OCI-M1 (cell line): ENCODE measurements at places on chromosomes 3 and 15.

DNA sequence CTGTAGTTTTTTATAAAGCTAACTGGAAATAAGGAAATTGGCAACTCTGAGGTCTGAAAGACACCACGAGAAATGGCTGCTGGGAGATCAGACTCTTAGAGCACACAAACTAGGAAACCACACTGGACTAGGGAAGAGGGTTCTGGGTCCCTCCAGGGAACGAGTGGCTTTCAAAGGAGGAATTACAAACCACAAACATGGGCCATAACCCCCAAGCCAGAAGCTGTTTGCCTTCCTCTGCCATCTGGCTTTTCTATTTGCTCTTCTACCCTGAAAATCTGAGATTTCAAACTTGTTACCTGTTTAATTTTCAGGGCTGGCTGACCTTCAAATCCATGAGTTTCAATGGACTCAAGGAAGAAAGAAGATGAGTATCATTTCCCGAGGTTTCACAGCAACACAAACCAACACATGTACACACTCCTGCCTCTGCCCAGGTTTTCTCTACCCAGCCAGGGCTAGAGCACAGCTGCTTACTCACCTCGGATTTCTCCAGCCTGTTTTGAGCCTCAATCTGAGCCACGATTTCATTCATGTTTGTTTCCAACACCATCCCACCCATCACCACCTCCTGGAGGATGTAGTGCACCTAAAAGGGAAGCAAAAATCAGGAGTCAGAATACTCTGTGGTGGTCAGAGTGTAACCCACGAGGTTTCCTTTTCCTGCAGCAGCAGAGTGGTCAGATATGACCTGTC lies 22.6 kb upstream of the ANPEP start:
- DNase-seq: no peak

DNA sequence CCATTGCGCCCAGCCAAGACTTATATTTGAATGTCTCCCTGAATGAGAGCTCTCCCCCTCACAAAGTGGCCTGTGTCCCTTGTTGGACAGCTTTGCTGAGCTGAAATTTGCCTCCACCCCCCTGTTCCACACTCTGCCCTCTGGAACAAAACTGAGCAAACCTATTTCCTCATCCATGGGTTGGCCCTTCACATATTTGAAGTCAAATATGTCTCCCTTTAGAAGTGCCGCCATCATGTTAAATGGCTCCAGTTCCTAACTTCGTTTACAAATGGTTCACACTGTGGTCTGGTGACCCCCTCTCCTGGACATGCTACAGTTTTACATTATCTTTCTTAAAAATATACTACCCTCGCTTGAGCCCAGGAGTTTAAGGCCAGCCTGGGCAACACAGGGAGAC lies 4.6 kb downstream of the PLIN1 start:
- DNase-seq: no peak

GRCh38 chr3:108037770-108038169 lies 53.1 kb downstream of the CD47 start:
- DNase-seq: no peak

DNA sequence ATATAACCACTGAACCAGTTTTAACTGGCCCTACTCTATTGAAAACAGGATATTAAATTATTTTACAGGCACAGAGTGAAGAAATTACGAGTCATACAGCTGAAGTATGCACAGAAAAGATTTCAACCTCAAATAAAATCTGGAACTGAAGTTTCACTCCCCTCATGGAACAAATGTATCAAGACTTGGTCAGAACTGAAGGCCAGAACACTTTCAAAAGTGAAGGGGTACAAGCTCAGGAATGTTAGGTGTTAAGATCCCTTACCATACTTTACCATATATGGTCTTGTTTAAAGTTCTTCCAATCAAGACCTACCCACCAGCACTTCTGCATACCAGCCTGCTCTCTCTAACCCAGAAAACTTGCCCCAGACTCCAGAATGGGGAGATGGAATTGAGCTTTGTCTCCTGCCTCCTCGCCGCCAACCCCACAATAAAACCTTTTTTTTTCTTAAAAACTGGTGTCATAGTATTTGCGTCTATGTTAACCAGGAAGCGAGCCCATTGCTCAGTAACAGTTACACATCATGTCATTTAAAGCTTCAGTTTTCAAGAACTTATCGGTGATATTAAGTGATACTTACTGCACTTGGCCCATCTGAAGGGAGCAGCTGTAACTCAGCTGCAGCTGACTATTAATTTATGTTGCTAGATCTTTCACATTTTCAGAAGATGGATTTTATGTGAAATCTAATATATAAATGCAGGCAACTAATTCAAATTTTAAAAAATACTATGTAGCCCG lies 59.9 kb downstream of the OXSM start:
- DNase-seq: no peak

- DNase-seq: no peak
These were observed 85.7 kb downstream of the ST6GAL1 start for GRCh38 chr3:187015903-187016638.

- DNase-seq: peak; percentile 29
These were observed 453 bp downstream of the ZDHHC23 start for GRCh38 chr3:113948015-113948917.

- DNase-seq: peak; percentile 11
These were observed 33.9 kb downstream of the KBTBD8 start for GRCh38 chr3:67031986-67032385.

- DNase-seq: no peak
These were observed 30.2 kb upstream of the LCTL start for GRCh38 chr15:66595931-66596545.

DNA sequence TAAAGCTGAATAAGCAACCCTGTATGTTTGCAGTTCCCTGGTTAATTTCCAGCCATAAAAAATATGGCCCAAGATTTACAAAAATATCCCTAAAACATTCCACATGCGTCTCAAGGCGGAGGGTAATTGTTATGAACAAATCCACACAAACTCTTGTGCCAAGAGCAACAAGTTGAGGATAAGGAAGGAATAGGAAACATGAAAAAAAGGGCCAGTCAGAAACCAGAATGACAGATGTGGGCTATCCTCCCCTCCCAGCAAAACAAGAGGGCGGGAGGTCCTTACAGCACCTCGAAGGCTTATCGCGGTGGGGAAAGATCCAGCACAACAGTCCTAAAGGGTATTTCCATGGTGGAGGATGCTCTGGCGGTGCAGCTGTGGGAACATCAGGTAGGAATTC lies 155.6 kb upstream of the HES1 start:
- DNase-seq: no peak

DNA sequence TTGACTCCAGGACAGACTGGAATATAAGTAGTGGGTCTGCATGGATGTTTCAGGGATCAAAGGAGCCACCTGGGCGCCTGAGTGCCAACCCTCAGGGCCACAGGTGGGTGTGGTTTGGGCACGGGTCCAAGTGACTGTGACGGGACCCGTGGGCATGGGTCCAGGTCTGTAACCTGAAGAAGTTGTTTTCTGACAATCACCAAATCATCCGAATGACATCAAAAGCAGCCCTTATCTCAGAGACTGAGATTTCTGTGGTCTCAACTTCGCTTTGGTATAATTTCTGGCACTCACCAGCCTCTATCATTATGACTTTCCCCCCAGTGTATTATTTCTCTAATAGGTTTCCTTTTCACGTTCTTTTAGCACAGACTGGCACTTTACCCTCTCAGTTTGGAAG lies 24.4 kb downstream of the RLBP1 start:
- DNase-seq: no peak

DNA sequence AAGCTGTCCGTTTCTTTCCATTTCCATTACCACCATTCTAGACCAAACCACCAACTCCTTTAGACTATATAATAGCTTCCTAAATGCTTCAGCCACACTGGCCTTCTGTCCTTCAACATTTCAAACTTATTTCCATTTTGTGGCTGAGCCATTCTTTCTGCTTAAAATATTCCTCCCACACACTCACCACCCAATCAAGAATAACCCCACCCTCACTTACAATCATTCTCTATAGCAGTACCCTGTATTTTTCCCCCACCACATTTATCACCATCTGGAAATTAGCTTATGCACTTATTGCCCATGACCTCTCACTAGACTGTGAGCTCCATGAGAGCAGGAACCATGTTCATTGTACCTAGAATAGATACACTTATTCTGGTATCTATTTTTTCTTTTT lies 6.6 kb downstream of the KATNBL1 start:
- DNase-seq: no peak

DNA sequence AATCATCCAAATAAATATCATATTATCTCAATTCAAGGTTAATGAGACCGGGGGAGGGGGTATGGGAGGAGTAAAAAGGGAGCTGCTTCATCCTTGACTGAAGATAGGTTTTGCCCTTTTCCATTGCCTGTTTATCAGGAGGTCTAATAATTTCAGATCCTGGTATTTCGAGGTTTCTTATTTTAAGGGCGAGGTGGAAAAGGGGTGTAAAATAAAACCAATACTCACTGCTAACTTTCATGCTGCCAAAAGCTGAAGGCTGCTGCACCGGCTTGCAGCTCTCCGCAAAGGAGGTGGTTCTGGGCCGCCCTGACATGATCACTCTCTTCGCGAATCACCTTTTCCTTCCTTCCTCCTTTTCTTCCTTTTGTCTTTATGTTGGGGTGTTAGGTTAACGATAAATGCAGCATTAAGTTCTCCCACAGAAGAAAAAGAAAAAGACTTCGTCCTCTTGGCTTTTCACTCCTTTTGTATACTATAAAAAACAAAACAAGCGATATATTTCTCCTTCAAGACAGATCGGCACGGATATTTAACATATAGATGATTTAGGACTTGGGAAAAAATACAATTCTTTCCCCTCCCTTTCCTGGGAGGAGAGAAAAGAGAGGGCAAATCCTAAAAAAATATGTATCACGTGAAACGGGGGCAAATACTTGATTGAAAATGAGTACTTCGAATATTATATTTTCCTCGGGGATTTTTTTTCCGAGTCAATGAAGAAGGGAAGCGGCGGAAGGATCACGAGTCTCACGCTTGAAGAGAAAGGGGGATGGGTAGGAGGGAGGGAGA lies 932 bp downstream of the GSK3B start:
- peak; percentile 60 for DNase-seq

DNA sequence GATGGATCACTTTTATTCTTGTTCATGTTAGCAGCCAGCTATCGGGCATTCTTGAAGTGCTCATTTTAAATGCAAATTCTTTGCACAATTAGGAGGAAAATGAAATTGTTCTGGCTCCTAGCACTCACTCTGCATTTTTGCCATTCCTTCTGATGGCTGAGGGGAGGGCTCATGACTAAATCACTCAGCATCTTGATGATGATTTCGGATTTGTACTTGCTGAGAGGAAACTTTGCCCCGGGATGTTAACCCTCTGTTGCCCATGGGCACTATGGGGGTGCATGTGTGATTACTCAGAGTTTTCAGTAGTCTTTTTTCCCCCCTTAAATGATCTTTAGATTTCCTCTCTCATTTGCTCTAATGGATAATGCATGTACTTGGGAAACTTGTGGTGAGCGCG lies 299.6 kb upstream of the C2CD4B start:
- DNase-seq: no peak

GRCh38 chr15:72319985-72320671 lies at the start of gene CELF6:
Gene CELF6 (minus strand): TSS chr15:72320157. CDS start chr15:72319874, 283 bp downstream.
- peak; percentile 93 for DNase-seq

DNA sequence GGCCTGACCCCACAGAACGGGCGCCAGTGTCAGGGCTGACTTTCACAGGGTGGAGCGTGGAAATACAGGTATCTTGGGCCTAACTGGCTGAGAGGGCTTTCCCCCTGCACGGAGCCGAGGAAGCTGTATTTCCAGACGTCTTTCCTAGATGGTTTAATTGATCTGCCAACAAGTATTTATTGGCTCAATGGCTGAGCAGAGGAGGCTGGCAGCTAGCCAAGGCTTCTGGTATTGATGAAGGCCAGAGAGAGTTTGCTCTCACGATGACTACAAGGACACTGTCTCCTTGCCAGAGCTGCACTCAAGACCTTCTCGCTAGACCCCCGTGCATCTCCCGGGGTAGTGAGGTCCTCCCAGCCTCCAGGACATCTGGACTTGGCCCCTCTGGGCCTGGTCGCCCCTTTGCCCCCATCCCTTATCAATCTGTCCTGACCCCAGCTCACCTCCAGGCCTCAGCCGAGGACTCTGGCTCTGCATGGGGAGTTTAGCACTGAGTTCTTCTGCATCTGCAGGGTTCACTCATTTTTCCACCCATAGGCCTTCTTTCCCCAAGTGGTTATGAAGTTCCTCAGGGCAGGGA lies 20.6 kb downstream of the SPSB4 start:
- DNase-seq: no peak

DNA sequence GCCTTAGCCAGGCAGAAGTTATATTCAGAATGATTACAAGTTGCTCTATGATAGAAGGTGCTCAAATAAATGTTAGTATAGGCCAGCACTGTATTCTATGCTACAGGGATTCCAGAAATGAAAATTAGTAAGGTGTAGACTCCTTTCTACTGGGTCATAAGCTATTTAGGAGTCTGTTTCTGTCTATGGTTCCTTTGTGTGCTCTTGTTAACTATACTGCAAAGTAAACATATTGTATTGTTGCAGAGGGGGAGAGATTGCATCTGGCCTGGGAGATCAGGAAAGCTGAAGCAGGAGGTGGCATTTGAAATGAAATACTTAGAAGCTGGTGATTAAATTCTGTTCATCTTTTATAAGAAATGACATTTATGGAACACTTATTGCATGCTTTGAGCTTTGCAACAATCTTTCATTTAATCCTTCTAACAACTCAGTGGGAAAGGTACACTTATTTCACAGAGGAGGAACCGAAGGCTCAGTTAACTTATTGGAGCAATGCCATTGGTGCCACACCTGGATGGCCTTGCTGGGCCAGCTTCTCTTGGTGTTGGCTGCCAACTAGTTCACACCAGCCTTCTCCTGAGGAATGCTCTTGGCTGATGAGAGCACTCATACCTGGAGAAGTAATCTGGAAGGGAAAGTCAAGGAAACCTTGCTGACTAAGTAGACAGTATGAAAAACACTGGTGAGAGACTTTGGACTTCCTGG lies 39.1 kb downstream of the ABHD5 start:
- no peak for DNase-seq

GRCh38 chr3:185070491-185071286 lies 82.2 kb downstream of the C3orf70 start:
- peak; percentile 31 for DNase-seq

DNA sequence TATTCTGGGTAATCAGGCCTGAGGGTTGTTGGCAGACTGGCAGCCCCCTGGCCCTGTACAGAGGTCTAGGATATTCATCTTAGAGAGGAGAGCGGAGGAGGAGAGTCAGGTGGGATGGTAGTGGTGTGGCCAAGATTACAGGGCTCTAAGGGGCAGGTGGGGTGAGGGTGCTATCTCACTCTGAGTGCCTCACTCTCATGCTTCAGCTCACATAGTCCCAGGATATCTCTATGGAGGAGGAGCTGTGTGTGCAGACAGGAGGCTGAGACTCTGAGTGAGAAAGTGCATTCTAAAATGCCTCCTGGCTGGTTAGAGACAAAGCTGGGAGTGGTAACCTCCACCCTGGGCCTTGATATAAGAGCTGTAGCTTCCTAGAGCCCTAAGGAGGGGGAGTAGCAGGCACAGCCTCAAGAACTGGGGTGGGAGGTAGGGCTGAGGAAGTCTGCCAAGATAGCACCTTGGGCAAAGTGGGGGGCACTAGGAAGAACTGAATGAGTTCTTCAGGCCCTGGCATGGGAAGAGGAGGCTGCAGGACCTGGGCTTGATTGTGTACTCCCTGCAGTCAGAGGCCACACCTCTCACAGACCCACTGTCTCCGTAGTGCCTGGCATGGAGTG lies 39.9 kb downstream of the CLSTN2 start:
- no peak for DNase-seq
